ENCODE measurements at places on chromosomes 7 and 10.
A peak's percentile ranks its signal among the peaks of the same experiment; 100 is the strongest.

GRCh38 chr7:12385364-12385786, 18.3 kb downstream of the VWDE start:
- no peak for DNase-seq

DNA sequence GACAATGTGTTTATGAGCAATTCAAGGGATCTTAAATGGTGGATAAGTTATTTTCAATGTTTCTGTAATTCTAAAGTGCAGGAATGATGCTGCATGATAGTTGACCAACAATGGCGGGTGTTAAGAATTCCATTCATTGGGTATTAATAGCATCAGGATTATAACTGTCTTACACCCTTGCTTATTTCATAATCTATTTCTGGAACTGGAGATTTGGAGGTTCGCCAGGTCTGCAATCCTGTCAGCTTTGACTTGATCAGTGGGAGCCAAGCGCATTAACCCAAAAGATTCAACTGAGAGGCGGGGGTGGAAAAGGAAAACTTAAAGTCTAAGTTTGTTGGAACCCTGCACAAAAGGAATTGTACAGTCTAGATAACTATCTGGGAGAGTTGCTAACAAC, 114.9 kb upstream of the ZEB1 start:
- no peak for DNase-seq

- DNase-seq, result no peak
Observed at GRCh38 chr10:14403359-14403758, 72.6 kb upstream of the FRMD4A start.

- DNase-seq, result peak; percentile 10
Observed at GRCh38 chr7:27095897-27096767, at the start of gene HOXA1. Gene HOXA1 (minus strand): TSS chr7:27096000. CDS start chr7:27095912, 88 bp downstream.

- DNase-seq, result no peak
Observed at GRCh38 chr7:10637991-10638390, 335.7 kb upstream of the PHF14 start.

- no peak for DNase-seq
Observed at GRCh38 chr7:26208040-26208439, 6.5 kb downstream of the CBX3 start.

DNA sequence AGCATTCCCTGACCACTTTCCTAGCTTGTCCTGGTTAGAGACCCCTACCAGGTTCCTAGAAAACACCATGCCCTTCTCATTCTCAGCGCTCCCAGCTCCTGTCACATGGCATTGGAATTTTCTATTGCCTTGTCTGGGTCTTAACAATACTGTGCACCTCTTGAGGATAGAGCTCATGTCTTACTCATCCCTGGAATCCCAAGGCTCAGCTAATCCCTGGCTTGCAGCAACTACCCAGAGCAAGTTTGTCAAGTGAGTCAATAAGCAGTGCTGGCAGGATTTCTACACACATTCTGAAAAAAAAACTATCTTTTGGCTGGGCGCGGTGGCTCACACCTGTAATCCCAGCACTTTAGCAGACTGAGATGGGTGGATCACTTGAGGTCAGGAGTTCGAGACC, 11.7 kb upstream of the PRDX3 start:
- no peak for DNase-seq

DNA sequence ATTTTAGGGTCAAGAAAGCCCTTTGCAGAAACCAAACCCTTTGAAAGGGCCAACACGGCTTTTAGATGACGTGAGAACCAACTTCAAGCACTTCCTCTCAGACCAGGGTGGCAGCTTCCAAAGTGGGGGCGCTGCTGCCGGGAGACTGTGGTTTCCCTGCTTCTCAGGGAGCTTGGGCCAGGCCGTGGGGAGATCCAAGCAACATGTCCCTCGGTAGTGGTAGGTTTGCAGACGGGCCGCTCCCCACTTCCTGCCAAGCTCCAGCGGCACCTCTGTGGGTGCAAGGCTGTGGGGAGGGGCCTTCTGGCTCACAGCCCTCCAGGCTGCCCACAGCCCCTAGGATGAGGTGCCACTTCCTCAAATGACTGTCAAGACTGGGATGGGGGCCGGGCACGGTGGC, 132.4 kb downstream of the FAM53B start:
- no peak for DNase-seq

Data from head of caudate nucleus (tissue), 42 donors.